Lung (tissue), 17 donors: ENCODE measurements at places on chromosomes 1 and 21.

- DNase-seq, result no peak
Observed at GRCh38 chr1:47981667-47982350, 15.4 kb downstream of the TRABD2B start.

GRCh38 chr1:212290608-212291007, 5.4 kb downstream of the PPP2R5A start:
- no peak for DNase-seq

DNA sequence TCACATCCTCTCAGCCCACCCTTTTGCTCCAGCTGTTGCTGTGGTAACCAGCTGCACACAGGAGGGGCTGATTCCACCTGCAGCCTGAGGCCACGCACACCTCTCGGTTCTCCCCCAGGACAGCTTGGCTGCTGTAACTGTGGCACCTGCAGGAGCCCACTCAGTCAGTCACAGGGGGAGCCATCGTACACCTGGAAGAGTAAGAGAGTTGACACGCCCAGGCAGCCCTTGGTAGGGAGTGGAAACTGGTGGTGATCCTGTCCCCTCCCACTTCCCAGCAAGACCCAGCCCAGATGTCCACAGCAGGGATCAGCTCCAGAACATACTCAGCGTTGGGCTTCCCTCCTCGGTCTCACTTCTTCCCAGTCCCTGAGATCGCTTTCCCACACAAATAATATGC, 32.2 kb upstream of the BACE2 start:
- DNase-seq, result no peak

GRCh38 chr1:169109561-169110134, 3.2 kb downstream of the ATP1B1 start:
- peak; percentile 92 for DNase-seq

GRCh38 chr21:45285266-45285931, 2.3 kb downstream of the POFUT2 start:
- DNase-seq, result no peak

DNA sequence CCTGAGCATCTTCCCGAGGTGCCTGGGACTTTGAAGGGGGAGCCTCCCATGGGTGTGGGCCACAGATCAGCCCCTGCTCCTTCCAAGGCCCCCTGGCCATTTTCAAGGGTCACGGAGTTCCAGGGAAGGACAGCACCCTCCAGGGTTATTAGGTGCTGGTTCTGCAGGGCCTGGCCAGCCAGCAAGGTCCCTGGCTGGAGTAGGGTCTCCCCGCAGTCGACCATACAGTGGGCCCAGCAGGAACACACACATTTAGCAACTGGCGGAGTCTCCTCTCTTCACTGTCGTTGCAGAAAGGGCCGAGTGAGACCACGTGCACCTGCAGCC, 17.7 kb upstream of the SUMO3 start:
- no peak for DNase-seq

DNA sequence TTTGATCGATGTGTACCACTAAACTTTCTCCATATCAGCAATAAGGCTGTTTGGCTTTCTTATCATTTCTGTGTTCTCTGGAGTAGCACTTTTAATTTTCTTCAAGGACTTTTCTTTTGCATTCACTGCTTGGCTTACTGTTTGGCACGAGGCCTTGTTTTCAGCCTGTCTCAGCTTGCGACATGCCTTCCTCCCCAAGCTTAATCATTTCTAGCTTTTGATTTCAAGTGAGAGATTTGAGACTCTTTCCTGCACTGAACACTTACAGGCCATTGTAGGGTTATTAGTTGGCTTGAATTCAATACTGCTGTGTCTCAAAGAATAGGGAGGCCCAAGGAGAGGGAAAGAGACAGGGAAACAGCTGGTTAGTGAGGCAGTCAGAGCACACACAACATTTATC, 120.6 kb upstream of the KCND3 start:
- DNase-seq, result peak; percentile 49

DNA sequence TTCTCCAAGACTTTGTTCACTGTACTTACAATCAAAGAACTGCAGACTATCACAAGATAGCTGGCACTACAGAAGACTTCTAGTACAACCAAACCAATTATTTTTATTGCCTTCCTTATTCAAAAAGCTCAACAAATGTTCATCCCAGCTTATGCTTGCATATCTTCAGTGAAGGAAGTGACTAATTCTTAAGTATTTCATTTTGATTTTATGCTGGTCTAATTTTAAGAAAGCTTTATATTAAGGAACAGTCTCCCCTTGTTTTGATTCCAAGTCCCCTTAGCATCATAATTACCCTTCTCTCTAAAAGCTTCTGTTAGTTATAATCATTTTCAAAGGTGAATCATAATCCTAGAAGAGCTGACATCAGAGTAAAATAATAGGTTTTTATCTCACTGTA, 132.9 kb downstream of the LRRIQ3 start:
- DNase-seq, result no peak

- no peak for DNase-seq
Observed at GRCh38 chr1:199851439-199852140, 175.9 kb upstream of the NR5A2 start.

DNA sequence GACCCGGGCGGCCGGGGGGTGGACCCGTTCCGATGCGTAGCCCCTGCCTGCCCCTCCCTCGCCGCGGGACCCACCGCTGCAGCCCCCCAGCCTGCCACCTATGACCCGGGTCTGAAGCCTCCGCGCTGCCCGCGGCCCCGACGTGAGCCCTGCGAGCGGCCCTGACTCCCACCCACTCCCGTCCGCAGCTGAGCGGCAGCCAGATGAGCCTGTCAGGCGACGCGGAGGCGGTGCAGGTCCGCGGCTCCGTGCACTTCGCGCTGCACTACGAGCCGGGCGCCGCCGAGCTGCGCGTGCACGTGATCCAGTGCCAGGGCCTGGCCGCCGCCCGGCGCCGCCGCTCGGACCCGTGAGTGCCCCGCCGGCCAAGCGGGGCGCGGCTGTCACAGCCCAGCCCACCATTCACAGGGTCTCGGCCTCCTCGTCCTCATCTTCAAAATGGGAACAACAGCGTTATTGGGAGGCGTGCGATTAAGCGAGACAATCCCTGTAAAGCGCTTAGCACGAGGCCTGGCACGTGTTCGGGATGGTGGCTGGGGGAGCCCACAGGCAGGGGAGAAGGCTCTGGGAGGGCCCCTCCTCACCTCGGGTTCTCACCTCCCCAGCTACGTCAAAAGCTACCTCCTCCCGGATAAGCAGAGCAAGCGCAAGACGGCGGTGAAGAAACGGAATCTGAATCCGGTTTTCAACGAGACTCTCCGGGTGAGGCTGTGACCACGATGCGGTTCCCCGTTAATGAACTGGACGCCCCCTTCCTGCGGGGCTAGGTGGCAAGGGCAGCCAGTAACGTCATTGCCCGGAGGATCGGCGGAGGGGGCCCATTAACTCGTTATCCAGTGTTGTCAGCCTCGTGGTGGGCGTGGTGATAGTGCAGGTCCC, 8.2 kb downstream of the SYTL1 start:
- peak; percentile 83 for DNase-seq

- DNase-seq, result no peak
Observed at GRCh38 chr1:45979778-45980176, 152.7 kb downstream of the PIK3R3 start.

GRCh38 chr1:21511579-21512522, 2.6 kb downstream of the ALPL start:
- DNase-seq, result no peak

DNA sequence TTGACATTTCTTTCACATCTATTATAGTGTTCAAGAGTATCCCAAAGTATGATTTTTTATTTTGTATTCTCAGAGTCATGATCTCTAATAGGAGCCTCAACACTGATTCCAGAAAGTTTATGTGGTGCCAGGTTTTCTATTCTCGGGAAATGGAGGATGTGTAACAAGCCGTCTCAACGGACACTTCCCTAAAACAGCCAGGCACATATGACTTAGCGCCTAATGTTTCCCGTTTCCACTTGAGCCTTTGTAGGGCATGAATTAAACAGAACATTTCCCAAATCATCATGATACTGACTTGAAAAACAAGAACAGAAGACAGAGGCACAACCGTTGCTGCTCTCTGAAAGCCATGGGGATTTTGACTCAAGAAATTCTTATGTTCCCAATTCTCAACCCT, 8.0 kb downstream of the CYYR1 start:
- no peak for DNase-seq

DNA sequence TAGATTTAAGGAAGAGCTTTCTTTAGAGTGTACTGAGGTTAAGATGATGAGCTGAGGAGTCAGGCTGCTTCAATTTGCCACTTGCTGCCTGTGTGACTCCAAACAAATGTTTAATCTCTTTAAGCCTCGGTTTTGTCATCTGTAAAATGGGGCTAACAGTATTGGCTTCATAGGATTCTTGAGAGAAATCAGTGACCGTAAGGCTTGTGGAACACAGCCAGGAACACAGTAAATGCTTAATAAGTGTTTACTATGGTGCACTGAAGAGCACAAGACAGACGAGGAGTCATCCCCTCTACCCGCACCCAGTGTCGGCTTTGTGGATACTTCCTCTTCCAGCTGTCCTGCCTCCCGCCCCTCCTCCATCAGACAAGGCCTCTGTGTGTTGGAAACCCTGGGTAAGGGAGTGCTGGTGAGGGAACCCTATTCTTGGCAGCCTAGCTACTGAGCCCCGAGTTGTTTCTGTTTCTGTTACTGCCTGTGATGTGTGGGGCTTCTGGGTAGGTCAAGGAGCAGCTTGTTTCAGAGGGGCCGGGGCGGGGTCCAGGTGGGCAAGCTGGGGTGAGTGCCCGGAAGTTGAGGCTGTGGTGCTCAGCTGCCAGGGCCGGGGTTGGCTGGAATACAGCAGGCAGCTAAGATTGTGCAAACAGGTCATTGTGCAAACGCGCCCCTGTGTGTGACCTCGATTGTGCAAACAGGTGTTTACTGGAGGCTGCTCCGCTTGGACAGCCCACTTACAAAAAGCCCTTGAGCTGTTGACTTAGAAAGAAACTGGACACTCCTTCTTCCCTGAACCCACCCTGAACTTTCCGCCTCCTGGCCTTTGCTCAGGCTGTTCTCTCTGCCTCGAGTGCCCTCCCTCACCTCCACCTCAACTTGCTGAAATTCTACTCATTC, 4.0 kb upstream of the CSF3R start:
- DNase-seq, result peak; percentile 18
